ENCODE measurements at places on chromosomes 13 and 19.

DNA sequence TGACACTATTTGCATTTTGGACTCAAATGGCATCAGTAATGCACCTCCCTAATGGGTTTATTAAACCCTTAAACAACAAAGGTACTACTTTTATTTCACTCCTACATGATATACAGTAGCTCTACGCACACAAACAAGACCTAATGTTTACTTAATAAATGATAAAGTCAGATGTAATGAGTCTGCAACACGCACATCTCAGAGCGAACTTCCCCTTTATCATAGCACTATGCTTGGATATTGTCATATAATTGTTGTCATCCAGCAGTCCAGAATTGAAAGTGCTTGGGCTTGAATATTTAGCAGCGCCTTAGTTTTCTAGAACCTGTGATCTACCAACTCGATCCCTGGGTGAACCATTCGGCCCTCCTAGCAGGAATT lies 772 bp downstream of the PARP4 start:
- DNase-seq = no peak

DNA sequence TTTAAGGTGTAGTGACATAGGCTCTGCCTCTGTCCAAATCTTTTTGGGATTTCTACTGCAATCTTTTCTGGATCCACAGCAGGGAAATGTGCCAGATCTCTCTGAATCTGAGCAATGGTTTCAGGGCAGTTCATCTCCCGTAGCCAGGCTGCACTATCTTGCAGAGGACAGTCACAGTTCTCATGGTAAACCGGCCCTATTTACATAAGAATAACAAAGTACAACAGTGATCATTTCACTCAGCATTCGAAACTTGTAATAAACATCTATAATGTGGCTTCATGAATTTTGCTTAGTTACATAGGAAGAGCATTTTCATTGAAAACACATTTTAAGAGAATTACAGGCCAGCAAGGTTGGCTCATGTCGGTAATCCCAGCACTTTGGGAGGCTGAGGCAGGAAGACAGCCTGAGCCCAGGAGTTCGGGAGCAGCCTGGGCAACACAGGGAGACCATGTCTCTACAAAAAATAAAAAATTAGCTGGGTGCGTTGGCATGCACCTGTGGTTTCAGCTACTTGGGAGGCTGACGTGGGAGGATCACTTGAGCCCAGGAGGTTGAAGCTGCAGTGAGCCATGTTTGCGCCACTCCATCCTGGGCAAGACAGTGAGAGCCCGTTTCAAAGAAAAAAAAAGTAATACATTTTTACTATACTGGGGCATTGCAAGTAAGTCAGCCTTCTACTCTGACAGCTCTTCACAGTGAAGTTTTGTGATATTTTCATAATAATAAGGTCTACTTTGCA lies 5.0 kb downstream of the POGLUT2 start:
- no peak for DNase-seq

- DNase-seq = no peak
These were observed 24.1 kb upstream of the AKAP11 start for GRCh38 chr13:42247883-42248282.

- no peak for DNase-seq
These were observed 19.9 kb upstream of the GDF15 start for GRCh38 chr19:18366021-18366435.

- no peak for DNase-seq
These were observed 15.2 kb downstream of the GAS6 start for GRCh38 chr13:113848431-113849260.

GRCh38 chr13:39329182-39329639 lies 273.8 kb downstream of the LHFPL6 start:
- no peak for DNase-seq

DNA sequence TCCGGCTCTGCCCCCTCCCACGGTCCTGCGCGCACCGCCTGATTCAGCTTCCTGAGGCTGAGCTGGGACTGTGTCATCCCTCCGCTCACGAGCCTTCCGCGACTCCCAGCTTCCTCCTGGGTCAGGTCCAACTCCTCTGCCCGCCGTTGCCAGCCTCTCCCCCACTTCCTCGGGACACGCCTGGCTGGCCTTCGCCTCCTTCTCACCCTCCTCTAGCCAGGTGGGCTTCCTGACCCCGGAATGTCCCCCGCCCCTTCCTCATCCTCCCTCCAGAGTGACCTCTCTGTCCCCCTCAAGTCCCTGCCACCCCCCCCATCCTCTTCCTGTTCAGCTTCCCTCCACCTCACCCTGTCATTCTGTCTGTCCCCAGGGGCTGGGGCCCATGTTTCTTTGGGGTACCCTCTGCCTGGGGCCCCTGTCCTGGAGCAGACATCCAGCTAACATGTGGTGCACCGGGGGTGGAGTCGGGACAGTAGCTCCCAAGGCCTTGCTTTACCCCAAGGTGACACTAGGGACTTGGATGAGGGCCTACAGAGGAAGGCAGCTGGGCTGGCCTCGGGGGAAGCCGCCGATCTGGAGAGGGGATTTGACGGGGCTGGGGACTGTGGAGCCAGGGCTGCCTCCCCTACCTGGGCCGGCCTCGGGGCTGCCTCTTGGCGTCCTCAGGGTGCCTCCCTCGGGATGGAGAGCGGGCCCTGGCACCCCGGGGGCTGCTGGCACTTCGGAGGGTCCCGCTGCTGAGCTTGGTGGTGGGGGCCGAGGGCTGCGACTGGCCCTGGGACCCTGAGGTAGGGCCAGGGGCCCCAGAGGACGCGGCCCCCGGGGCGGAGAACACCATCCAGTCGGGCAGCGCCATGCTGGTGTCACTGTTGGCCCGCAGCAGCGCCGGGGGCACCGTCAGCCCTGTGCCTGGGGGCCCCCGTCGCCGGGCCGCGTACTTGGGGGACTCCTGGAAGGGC lies 16.5 kb downstream of the SHANK1 start:
- DNase-seq = no peak

DNA sequence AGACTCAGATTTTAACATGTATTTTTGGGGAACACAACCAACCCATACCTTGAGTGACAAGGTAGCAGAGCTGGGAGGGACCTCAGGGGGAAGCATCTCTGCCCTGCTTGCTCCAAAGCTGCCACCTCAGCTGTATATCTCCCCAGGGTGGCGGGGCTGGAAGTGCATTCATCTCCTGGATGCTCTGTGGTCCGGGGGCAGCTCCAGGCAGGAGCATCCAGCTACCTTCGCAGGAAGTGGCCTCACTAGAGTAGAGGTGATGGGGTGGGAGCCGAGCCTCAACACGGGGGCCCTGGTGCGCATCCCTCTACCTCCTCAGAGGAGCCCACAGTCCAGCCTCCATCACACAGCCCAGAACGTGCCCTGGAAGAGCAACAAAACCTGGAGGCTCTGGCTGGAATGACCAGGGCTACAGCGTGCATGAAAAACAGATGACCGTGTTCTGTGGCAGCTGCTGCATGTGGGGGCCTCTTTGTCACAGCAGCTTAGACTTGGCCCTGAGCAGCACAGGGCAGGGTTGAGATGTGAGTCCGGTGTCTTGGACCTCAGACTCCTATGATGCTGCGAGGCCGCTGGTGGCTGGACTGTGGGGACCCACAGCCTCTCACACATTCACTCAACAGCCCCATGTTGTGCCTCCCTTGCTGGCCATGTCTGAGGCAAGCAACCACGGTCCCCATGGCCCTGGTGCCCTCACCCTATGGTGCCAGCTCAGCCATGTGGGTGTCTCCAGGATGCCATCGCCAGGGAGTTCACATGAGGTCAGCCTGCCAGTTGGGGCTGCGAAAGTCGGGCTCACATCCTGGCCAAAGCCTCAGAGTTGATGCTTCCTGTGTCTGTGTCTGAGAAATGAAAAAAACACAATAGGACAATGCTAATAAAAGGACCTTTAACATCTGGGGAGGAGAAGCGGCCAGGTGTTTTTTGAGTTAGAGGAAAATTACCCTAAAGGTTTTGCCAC lies 17.1 kb upstream of the GAS6 start:
- no peak for DNase-seq

DNA sequence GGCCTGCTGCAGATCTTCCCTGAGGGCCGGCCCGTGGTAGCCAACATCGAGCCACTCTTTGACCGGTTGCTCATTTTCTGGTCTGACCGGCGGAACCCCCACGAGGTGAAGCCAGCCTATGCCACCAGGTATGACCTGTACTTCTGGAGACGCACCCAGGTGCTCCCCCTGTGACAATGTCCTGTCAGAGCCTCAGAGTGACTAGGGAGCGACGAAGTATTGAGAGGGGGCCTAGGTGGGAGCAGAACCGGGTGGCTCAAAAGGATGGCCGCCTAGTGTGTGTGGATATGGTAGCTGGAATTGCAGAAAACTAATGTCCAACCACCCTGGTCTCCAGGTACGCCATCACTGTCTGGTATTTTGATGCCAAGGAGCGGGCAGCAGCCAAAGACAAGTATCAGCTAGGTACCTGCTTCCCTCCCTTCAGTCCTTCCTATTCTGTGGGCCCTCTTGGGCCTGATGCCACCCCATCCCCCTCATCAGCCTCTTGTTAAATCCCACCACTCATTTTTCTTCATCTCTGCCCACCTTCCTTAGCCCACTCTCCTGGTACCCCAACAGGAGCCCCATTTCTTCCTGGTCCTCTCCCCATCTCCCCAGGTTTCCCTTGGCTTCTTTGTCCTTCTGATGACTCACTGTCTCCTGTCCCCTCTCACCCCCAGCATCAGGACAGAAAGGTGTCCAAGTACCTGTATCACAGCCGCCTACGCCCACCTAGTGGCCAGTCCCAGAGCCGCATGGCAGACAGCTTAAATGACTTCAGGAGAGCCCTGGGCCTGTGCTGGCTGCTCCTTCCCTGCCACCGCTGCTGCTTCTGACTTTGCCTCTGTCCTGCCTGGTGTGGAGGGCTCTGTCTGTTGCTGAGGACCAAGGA lies 8.4 kb downstream of the EGLN2 start:
- no peak for DNase-seq

DNA sequence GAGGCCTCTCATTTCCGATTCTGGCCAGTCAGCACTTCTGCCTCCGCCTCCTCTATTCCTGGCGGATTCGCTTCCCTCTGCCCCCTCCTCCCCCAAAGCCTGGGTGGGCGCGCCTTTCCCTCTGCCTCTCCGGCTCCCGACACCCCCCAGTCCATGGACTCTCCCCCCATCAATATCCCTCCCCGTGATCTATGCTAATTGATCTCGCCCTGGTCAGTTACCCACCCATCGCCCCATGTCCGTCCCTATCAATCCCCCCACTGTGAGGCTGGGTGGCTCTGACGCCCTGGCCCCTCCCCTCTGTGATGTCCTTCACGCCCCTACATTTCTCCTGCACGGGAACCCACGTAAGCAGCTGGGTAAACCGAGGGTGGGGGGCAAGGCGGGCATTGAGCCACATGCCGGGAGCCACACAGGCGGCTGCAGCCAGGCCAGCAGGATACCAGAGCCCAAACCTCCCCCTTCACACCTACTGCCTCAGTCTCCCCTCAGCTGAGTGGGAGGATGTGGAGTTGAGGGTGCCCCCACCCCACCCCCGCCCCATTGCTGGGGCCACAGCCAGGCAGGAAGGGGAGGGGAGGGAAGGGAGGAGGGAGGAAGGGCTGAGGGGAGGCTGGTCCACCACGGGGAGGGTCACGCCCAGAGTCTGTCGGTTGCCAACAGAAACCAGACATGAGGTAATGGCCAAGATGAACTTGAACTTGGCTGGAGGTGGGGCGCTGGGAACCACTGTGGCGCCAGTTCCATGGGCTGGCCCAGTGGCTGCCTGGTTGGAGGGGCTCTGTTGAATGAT lies 21.0 kb downstream of the SMIM24 start:
- DNase-seq = no peak

GRCh38 chr13:111397202-111397880 lies 76.9 kb downstream of the TEX29 start:
- no peak for DNase-seq

- DNase-seq = no peak
These were observed 8.9 kb upstream of the PVR start for GRCh38 chr19:44634785-44635184.

DNA sequence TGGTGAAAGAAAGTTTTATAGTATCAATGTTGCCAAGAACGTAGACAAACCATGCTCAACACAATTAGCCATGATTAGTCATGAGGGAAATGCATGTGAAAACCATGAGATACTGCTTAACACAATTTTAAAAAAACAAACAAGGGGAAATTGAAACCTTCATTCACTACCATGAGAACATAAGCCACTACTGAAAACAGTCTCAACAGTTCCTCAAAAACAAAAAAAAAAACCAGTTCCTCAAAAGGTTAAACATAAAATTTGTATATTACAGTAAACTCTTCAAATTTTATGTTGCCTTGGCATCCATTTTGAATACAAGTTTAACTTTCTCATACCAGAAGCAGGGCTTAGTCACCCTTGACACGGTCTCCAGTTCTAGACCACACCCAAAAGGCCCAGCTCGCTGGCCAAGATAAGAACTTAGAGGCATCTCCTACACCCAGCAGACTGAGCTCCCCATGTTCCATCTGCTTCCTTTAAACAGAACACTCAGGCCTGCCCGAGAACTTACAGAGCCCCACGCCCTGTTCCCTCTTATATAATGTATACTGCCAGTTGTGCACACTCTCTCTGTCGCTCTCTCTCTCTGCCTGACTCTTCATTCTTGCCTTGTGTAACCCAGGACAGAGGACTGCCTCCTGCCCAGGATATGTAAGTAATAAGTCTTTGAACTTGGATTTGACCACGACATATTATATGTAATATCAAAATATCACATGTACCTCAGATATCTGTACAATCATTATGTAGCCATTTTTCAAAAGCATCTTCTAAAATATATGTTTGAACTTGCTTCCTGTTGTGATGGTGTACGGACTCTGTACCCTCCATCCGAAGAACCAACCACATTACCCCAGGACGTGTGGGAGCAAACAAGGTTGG lies 67.4 kb downstream of the STK24 start:
- DNase-seq = no peak

DNA sequence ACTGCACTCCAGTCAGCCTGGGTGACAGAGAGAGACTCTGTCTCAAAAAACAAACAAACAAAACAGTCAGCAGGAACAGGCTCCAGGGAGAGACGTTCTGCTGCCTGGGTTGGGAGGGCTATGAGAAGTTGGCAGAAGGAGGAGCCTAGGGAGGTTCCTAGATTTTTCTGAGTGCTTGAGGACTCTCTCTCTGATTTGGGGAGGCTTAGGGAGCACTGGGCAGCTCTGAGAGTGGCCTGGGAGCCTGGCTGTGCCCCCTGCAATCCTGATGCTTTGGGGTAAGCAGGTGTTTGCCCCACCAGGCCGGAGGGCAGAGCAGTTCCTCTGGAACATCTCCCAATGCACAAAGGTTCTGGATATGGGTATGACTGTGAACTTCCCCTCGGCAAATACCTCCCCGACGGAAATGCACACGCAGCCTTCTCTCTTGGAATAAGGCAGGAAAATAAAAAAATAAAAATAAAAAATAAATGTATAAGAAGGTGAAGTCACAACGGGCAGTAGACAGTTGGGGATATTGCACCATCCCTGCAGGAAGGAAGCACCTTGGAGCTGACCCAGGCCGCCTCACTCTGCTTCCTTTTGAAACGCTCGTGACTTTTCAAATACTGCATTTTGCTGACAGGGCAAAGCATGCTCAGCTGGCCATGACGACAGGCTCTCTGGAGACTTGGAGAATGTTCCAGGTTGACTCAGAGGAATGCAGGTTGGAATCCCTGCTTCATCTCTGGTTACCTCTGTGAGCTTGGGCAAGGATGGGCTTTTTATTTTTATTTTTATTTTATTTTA lies 26.5 kb upstream of the HOMER3 start:
- no peak for DNase-seq

GRCh38 chr19:46088101-46088500 lies 36.4 kb downstream of the IGFL3 start:
- DNase-seq = no peak
